Activated CD8-positive, alpha-beta memory T cell treated with anti-CD3 and anti-CD28 coated beads for 1 hour (primary cell): ENCODE measurements at places on chromosomes 5 and 9.

- no peak for DNase-seq
These were observed 95.3 kb upstream of the FSTL4 start for GRCh38 chr5:133707629-133708028.

DNA sequence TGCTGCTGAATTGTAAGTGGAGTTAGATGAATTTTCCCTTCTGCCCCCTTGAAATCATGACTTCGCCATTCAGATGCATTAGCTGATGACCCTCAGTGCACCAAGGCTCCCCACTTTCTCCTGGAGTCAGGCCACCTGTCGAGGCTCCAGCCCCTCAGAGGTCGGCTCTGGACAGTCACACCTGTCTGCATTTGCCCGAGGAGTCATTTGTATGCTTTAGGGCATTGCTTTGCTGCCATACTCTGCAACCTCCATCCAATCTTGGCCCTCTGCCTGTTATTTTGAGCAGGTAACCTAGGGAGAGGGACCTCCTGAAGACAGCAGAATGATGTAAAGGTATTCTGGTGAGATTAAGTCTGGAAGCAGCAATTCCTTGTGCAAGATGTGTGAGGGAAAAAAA lies 144.8 kb downstream of the MACROH2A1 start:
- no peak for DNase-seq

GRCh38 chr9:34227445-34227844 lies 48.6 kb downstream of the UBAP1 start:
- DNase-seq = no peak

GRCh38 chr5:108206707-108207106 lies 175.2 kb downstream of the FBXL17 start:
- DNase-seq = no peak

GRCh38 chr5:135952683-135953082 lies 2.1 kb downstream of the LECT2 start:
- DNase-seq = no peak

- DNase-seq = no peak
These were observed 364 bp upstream of the SFXN1 start for GRCh38 chr5:175478008-175478383.

GRCh38 chr5:177453852-177454396 lies 7.3 kb downstream of the PRR7 start:
- DNase-seq = no peak

DNA sequence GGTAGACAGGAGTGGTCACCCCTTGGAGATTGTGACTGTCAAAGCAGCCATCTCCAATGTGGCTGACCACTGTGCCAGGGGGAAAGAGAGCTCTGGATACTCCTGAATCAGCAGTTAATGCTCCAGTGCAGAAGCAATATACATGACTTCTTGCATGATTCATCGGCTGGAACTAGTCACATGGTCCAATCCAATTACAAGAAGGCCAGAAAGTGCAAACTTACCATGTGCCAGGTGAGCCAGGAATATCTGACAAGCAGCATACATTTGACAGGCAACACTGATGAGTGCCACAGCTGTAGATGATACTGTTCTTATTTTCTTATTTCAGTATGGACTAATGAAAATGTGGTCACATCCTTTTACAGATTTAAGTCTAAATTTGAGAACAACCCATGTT lies 440.0 kb upstream of the MPDZ start:
- DNase-seq = no peak

DNA sequence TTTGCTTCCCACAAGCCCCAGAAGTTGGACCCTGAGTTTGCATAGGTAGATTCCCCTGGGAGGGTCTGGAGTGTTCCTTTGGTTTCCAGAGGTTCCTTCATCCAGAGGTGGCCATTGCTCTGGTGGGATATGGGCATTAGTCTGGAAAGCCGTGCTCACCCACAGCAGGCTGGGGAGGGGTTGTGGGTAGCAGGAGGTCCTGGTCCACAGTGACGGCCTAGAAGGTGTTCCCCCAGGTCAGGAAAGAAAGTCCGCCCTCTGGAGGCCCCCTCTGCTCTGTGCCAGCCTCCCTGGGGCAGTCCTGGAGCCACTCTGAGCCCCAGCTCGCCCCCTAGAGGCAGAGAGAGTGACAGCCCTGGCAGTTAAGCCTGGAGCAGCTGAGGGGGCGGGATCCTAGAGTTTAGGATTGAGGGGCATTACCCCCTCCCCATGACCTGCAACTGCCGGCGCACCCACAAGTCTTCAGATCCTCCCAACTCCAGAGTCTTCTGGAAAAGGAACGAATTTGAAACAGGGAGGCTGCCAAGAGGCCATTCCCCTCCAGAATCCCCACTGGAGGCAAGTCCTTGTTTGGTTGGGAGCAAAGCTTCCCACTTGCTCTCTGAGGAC lies 36.8 kb downstream of the NDST1 start:
- peak; percentile 8 for DNase-seq

DNA sequence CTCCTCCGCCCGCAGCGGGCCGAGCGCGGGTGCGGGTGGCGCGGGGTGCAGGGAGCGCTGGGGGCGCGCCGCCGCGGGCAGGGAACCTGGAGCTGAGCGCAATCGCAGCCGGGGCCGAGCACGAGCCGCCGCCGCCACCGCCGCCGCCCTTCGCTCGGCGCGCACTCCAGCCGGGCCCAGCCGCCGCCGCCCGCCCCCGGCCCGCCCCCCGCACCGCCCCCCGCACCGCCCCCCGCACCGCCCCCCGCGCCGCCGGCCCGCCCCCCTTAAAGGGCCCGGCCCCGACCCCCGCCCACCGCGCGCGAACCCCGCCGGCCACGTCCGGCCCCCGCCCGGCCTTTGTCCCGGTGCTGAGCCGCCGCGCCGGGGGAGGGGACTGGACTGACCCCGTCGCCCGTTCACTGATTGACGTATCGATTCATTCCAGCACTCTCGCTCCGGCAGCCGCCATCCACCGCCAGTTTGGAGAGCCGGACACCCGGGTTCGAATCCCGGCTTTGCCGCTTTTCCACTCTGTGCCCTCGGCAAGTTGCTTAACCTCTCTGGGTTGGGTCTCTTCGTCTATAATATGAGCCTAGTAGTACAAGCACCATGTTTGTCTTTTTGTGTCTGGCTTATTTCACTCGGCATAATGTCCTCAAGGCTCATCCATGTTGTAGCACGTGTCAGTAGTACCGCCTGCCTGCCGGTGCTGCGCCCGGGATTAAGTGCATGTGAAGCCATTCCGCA lies at the start of gene SH3PXD2B:
Gene SH3PXD2B (minus strand): TSS at position 168 of the 729 bp plus-strand sequence. CDS start 173 bp downstream, outside the sequence.
- no peak for DNase-seq

DNA sequence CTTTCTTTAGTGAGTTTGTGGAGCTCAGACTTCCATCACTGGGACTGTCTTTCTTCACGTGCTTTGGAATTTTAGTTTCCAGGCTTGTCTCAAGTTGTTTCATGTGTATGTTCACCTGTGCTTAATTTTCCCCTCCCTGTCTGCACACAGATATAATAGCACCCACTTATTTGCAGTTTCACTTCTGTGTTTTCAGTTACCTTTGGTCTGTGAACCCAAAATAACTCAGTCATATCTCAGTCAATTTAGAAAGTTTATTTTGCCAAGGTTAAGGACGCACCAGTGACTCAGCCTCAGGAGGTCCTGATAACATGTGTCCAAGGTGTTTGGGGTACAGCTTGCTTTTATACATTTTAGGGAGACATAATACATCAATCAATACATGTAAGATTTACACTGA lies 330.4 kb downstream of the ICE1 start:
- no peak for DNase-seq

DNA sequence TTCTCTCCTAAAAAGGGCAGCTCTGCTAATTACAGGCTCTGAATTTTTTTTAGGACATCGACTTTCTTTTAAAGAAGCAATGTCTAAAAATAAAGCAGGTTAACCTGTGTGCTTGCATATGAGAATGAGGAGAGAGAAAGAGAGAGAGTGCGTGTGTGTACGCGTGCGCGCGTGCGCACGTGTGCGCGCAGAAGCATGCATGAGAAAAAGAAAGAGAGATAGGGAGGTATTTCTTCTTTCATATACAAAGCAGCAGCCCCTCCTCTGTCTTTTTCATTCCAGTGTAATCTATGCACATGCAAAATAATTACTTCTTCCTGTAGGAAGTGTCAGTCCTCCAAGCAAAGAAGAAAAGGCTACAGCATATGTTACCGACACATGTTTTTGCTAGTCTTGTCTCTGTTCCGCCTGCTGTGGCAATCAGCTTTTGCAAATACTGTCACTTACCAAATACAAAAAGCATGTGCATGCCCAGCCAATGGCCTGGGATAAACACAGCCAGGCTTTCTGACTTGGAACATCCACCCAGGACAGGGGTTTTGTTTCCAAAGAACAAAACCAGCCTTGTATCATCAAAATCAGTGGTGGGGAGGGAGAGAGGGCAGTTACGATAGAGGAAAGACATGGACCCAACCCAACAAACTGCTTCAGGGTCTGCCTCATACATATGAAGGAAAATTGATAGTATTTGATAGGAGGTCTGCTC lies 252.3 kb upstream of the SLC24A2 start:
- DNase-seq = no peak

DNA sequence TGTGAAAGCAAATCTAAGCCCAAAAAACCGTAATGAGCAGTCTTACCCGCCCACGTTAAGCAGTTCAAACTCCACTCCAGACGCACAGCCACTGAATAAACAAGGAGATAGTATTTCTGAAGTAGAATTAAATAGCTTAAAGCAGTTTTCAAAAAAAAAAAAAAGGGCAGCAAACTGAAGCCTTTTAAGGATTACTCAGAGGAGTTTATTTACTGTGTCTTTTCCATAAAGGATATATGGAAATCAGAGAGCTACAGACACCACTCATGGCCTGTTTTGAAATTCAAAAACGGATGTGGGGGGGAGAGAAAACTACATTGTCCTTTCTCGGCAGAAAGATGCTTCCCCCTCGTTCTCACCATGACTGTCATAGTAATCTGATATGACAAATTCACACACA lies 83.7 kb upstream of the IRX1 start:
- DNase-seq = no peak

DNA sequence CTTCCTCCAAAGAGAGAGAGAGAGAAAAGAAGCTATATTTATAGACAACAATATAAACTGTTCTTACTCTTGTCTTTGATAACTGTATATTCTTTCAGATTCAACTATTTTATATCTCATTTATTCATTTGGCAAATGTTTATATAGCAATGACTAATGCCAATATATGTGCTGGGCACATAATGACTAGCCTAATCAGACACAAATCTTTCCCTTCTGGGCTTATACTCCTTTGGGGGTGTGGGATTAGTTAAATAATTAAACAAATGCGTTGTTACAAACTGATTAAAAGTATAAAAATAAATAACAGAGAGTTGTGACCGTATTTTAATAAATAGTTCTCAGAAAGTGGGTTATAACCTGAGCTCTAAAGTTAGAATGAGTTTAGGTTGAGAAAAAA lies 4.0 kb downstream of the SPINK14 start:
- DNase-seq = no peak

DNA sequence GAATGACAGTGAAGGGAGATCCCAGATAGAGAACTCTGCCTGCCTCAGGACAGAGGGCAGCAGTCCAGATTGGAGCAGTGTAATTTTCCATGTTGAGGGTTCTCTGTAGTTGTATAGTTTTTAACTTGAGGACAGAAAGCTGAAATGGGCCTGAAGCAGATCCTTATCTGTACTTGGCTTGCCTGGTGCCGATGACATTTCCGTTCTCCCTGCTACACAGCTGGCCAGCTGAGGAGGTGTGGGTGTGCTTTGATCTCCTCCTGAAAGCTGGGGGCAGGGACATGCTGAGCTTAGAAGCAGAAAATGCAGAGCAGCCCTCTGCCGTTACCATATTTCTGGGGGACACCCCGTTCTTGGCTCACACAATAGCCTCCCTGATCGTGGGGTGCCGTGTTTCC lies 10.5 kb downstream of the GLRX start:
- no peak for DNase-seq

GRCh38 chr5:10275991-10276390 lies 25.9 kb downstream of the CCT5 start:
- no peak for DNase-seq

GRCh38 chr9:2319421-2319820 lies 302.2 kb upstream of the VLDLR start:
- no peak for DNase-seq

DNA sequence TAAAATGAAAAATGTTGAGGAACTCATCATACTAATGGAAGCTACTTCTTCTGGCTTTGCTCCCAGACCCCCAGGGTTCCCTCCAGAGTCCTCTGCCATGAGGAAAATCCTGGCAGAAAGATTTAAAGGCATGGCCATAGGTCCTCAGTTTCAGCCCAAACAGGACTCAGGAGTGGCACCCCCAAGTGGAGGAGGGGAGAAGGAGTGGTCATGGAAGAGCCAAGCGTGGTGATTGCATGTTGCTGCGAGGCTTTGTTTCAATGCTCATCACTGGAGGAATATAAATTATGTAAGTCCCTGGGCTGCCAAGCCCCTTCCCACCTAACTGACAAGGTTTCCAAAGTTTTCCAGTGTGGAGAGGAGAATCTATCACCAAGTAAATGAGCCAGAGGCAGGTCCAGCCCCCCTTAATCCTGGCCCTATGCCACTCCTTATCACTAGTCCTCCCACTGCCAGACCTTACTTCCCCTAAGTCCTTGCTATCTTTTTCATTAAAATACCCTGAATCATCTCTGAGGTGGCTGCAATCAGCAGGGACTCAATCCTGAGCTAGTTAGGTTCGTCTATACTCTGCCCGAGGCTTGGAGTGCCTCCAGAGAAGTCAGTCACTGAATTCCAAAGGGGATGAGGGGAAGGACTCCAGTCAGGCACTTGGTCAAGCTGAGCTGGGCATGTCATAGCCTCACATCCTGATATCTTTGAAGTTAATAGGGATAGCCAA lies 70.7 kb upstream of the TAF1L start:
- no peak for DNase-seq

GRCh38 chr9:99752417-99753109 lies 69.1 kb upstream of the NR4A3 start:
- no peak for DNase-seq

GRCh38 chr9:123457583-123457982 lies 101.6 kb downstream of the CRB2 start:
- DNase-seq = no peak

DNA sequence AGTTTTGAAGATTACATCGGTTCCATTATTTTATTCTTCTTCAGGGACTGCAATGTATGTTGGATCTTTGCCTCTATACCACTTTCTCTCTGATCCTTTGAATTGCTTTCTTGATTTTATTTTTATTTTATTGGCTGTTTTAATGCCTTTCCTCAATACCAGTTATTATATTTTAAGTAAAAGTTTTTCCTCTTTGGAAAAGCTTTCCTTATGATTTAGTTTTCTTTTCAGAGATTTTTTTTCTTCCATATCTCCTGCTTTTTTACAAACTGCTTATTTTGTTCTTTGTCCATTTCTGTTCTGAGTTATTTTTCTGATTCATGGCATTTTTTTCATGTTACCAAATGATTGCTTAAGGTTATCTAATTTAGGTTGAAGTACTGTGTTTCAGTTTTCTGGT lies 11.5 kb downstream of the ZMAT2 start:
- DNase-seq = no peak

GRCh38 chr9:126482361-126483044 lies 131.2 kb upstream of the LMX1B start:
- DNase-seq = no peak

DNA sequence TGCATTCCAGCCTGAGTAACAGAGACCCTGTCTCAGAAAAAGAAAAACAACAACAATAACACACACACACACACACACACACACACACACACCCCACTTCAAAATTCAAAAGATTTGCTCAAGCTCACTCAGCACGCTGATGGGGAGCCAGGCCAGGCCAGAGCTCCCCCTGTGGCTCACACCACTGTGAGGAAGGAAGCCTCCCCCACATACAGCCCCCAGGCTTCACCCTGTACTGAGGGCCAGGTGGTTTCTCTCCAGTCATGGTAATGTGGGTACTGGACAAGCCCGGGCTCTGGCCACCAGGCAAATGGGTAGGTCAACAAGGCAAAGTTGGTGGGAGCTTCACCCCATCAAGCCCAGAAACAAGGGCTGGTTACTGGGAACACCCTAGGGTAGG lies 19.0 kb downstream of the ATOX1 start:
- no peak for DNase-seq

- DNase-seq = no peak
These were observed 87.1 kb downstream of the SEMA4D start for GRCh38 chr9:89410641-89411350.
